Spleen (tissue), 13 donors: ENCODE measurements at places on chromosomes 1 and 21. TPM values are rescaled to one million over a fixed set of nuclear protein-coding genes. Genes with fewer than 3 reads are reported as not detected.
A peak's percentile ranks its signal among the peaks of the same experiment; 100 is the strongest.

DNA sequence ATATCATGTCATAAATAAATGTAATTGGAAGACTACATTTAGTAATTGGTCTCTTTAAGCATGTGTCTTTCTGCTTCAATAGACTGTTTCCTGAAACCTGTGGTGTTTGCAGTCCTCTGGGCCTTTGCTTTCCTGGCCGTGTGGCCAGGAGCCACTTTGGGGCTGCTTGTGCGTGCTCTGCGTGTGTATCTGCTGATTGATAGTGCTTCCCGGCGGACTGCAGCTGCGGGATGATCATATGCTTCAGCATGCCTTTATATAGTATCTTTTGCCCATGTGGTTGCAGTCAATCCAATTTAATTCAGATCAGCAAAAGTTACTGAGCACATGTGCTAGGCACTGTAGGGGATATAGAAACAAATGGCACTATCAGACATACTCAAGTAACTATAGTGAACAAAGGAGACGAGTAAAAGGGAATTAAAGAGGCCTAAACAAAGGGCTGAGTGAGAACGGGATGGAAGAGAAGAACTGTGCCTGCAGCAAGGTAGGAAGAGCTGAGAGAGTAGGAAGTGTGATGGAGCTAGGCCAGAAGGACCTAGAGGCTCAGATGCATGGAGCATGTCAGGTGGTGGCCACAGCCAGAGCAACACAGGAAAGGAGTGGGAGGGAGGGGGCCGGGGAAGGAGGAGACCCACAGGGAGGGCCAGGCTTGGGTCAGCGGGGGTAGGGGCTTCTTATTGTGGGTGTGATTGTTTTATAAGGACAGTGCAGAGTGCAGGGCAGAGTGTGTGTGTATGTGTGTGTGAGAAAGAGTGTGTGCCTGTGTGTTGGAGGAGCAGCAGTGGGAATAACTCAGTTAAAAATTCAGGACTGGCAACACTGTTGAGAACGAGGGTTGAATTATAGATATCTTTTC lies 27.2 kb upstream of the TTF2 start:
- H3K4me3 ChIP-seq = no peak overlapping the region
- no peaks in the 10 kb centered on the region for H3K4me1 ChIP-seq
- H3K27me3 ChIP-seq = no peaks in the 10 kb centered on the region
- no peak overlapping the region for H3K27ac ChIP-seq

GRCh38 chr1:194342484-194343262 lies 1156.3 kb upstream of the B3GALT2 start:
- no peaks in the 10 kb centered on the region for H3K4me1 ChIP-seq
- H3K27me3 ChIP-seq = no peaks in the 10 kb centered on the region
- no peak overlapping the region for H3K27ac ChIP-seq
- H3K4me3 ChIP-seq = no peak overlapping the region
- H3K36me3 ChIP-seq = no peaks in the 10 kb centered on the region
- DNase-seq = no peak

DNA sequence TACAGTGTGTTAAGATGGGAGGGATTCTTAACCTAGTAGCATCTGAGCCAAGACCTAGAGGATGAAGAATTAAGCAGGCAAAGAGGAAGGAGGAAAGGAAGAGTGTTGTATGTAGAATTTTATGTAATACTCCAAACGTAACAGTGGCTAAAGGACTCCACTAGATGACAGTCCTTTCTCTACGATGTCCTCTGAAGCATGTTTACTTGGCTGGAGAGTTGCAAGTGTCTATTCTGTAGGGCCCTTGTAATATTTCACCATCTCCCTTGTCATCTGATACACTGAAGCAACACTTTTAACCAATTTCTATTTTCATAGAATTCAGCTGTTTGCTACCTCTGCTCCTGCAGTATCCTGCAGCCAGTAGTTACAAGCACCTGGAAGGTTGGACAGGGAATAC lies 2.2 kb upstream of the YBX1 start:
- peaks cover 31% of the 10 kb centered on the region for H3K4me1 ChIP-seq
- no peak for DNase-seq
- no peak overlapping the region for H3K27ac ChIP-seq
- H3K36me3 ChIP-seq = peaks cover 30% of the 10 kb centered on the region

DNA sequence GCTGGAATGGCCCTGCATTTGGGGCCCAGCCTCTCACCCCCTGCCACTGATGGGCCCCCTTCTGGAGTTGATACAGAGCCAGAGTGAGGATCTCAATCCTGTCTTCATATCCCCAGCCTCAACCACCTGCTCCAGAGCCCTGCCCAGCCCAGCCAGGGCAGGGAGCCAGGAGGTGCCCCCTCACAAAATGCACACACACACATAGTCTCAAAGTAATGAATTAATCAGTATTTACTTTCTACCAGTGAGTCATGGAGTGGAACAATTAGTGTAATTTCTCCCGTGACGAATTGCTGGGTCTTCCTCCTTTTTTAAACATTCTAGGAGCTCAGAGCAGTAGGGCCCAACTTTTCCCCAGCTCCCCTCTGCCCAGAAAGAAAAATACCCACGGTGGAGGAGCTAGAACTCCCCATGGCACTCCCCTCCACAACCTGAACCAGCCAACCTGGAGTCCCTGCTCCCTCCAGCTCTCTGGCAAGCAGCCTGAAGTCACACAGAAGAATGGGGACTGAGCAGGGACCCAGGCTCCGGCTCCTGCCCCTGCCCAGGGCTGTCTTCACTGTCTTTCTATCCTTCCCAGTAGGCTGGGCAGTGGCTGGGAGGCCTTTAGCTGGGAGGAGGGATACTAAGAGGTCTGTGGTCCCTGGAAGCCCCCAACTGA lies 29.3 kb downstream of the SDC3 start:
- H3K36me3 ChIP-seq = no peaks in the 10 kb centered on the region
- no peak overlapping the region for H3K27ac ChIP-seq
- no peaks in the 10 kb centered on the region for H3K4me1 ChIP-seq
- H3K4me3 ChIP-seq = no peak overlapping the region
- DNase-seq = no peak

GRCh38 chr1:172252321-172252720 lies 168.2 kb upstream of the C1orf105 start:
- no peaks in the 10 kb centered on the region for H3K36me3 ChIP-seq
- no peak overlapping the region for H3K4me3 ChIP-seq
- no peaks in the 10 kb centered on the region for H3K4me1 ChIP-seq
- no peaks in the 10 kb centered on the region for H3K27me3 ChIP-seq
- no peak for DNase-seq

GRCh38 chr1:115296981-115297380 lies 41.1 kb downstream of the NGF start:
- H3K36me3 ChIP-seq = no peaks in the 10 kb centered on the region
- no peak overlapping the region for H3K27ac ChIP-seq
- H3K4me1 ChIP-seq = no peaks in the 10 kb centered on the region

DNA sequence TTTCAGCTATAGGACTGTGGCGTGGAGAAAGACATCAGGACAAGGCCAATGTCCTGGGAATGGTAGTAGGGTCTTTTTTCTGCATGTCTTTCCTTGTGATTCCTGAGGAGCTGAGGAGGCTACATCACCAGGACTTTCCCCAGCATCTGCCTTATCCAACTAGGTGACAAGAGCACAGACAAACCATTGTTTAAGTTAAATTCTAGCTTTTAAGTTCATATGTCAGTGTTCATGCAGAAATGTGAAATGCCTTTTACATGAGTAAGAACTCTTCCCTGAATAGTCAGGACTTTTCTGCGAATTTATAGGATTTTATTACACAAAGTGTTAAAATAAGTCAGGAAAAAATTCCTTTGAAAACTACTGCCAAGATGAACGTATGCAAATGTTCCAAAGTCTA lies 154.2 kb downstream of the PTGER3 start:
- H3K27ac ChIP-seq = no peak overlapping the region
- peaks cover 3% of the 10 kb centered on the region for H3K27me3 ChIP-seq
- H3K4me1 ChIP-seq = no peaks in the 10 kb centered on the region

GRCh38 chr1:25544243-25544764 lies 898 bp downstream of the LDLRAP1 start:
- peak overlapping the region; percentile 90 for H3K4me3 ChIP-seq
- no peaks in the 10 kb centered on the region for H3K27me3 ChIP-seq
- H3K4me1 ChIP-seq = peaks cover 77% of the 10 kb centered on the region
- H3K36me3 ChIP-seq = no peaks in the 10 kb centered on the region
- DNase-seq = no peak
- peak overlapping the region; percentile 83 for H3K27ac ChIP-seq

- no peaks in the 10 kb centered on the region for H3K4me1 ChIP-seq
- no peak for DNase-seq
- H3K36me3 ChIP-seq = no peaks in the 10 kb centered on the region
- H3K27ac ChIP-seq = no peak overlapping the region
- no peak overlapping the region for H3K4me3 ChIP-seq
Observed at GRCh38 chr1:6313393-6314200, 52.7 kb upstream of the GPR153 start.

- H3K27ac ChIP-seq = no peak overlapping the region
- H3K4me1 ChIP-seq = no peaks in the 10 kb centered on the region
- no peaks in the 10 kb centered on the region for H3K27me3 ChIP-seq
- no peak for DNase-seq
- H3K4me3 ChIP-seq = no peak overlapping the region
- no peaks in the 10 kb centered on the region for H3K36me3 ChIP-seq
Observed at GRCh38 chr1:190663962-190664361, 186.3 kb upstream of the BRINP3 start.

- peak; percentile 67 for DNase-seq
- H3K4me3 ChIP-seq = no peak overlapping the region
- H3K36me3 ChIP-seq = no peaks in the 10 kb centered on the region
Observed at GRCh38 chr1:177209357-177209756, 38.6 kb downstream of the BRINP2 start.

GRCh38 chr1:60101516-60101915 lies 27.9 kb upstream of the C1orf87 start:
- H3K36me3 ChIP-seq = no peaks in the 10 kb centered on the region
- no peak overlapping the region for H3K27ac ChIP-seq
- H3K4me1 ChIP-seq = no peaks in the 10 kb centered on the region
- no peak for DNase-seq

DNA sequence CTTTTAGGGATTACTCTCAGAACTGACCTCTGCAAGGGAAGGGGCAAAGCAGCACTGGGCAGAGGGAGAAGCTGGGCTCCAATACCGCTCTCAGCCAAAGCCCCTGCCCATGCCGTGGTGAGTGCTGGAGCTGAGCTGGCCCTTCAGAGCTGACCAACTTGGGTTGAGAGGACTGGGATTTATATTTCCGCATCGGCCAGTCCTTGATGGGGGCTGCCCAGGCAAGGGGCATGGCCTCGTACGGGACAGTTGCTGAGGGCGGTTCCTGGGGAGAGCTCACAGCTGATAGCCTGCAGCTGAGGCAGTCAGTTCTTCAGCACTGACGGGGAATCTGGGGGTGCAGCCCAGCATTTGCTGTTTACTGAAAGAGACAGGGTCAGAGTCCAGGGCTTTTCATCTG lies 8.0 kb downstream of the HUNK start:
- no peaks in the 10 kb centered on the region for H3K36me3 ChIP-seq
- H3K27me3 ChIP-seq = peaks cover 3% of the 10 kb centered on the region
- no peak overlapping the region for H3K27ac ChIP-seq
- DNase-seq = peak; percentile 28
- no peaks in the 10 kb centered on the region for H3K4me1 ChIP-seq

DNA sequence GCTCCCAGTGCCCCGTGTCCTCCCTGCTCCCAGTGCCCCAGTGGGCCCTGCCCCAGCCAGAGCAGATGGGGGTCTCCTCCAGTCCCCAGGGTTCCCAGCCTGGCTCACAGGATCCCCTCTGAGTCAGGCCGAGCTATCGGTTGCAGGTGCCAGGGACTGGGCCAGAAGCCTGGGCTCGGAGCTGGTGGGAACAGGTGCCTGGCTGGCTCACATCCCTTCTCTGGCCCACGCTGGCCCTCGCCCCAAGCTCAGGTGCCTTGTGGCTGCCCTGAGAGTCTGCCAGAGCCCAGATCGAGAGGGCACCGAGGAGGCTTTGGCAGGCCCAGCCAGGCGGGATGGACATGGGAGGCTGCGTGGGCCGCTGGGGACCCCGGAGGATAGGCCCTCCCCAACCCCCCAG lies 18.9 kb downstream of the PLCH2 start:
- H3K4me3 ChIP-seq = no peak overlapping the region
- peaks cover 9% of the 10 kb centered on the region for H3K27me3 ChIP-seq
- H3K36me3 ChIP-seq = no peaks in the 10 kb centered on the region
- peaks cover 66% of the 10 kb centered on the region for H3K4me1 ChIP-seq
- DNase-seq = no peak

DNA sequence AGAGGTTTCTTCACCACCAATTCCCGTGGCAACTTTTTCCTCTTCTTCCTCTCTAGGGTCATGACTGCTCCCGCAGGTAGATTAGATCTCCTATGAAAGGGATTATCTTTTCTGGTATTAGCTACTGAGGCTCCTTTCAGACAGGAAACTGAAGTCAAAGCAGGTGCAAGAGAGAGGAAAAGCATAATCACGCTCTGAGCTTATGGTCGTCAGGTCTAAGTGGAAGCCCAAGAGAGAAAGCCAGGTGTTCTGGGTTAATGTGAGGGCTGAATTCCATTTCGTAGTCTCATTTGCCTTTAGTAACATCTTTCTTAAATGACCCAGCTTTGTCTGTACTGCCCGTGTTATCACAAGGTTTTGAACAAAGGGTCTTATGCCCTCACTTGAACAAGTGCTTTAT lies 8.3 kb upstream of the MAP3K21 start:
- no peaks in the 10 kb centered on the region for H3K27me3 ChIP-seq
- H3K36me3 ChIP-seq = no peaks in the 10 kb centered on the region
- no peak overlapping the region for H3K27ac ChIP-seq
- no peaks in the 10 kb centered on the region for H3K4me1 ChIP-seq

DNA sequence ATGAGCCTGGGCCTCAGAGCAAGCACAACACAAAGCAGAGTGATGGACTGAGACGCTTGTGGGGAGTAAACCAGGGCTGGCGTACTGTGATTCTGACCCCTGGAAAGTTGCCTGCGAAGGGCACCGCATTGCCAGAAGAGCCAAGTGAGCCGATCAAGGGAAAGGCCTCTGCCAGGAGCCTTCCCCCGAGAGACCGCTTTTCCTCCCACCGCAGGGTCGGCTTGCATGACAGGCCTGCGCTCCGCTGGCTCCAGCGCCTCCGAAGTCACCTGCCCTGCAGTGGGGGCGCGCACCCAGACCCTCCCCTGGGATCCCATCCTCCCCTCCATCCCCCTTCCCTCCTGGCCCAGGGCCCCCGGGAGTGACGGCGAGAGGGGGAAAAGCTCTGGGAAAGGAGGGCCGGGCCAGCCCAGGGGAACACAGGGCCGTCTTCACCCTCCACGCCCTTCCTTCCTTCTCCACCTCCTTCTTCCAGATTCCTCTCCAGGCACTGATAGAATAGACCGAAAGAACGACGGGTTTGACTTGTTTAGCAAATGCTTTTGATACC lies 165.0 kb downstream of the TRIM33 start:
- peaks cover 35% of the 10 kb centered on the region for H3K4me1 ChIP-seq
- peak overlapping the region; percentile 44 for H3K4me3 ChIP-seq
- H3K36me3 ChIP-seq = no peaks in the 10 kb centered on the region
- H3K27me3 ChIP-seq = no peaks in the 10 kb centered on the region

GRCh38 chr1:18556364-18556763 lies 74.3 kb upstream of the PAX7 start:
- H3K27me3 ChIP-seq = peaks cover 10% of the 10 kb centered on the region
- no peak for DNase-seq
- peaks cover 14% of the 10 kb centered on the region for H3K4me1 ChIP-seq
- no peak overlapping the region for H3K27ac ChIP-seq
- H3K36me3 ChIP-seq = no peaks in the 10 kb centered on the region

Gene GBP4
- total RNA-seq = 63.5 TPM

Gene TGFB2
- 5.1 TPM for total RNA-seq

Gene FAM177B
- 2.2 TPM for total RNA-seq

Gene CCDC190
- not detected for total RNA-seq

Gene RHD
- total RNA-seq = not detected

Gene MPZ
- 3.9 TPM for total RNA-seq

Gene ST6GALNAC3
- total RNA-seq = 8.1 TPM
